ENCODE measurements at places on chromosomes 1 and 21. TPM values are rescaled to one million over a fixed set of nuclear protein-coding genes. Genes with fewer than 3 reads are reported as not detected.

GRCh38 chr1:219514728-219515127 is 98.2 kb downstream of the ZC3H11B start:
- H3K27me3 ChIP-seq, result no peaks in the 10 kb centered on the region
- H3K4me1 ChIP-seq, result no peaks in the 10 kb centered on the region
- DNase-seq, result no peak
- no peak overlapping the region for H3K4me3 ChIP-seq
- no peaks in the 10 kb centered on the region for H3K36me3 ChIP-seq

DNA sequence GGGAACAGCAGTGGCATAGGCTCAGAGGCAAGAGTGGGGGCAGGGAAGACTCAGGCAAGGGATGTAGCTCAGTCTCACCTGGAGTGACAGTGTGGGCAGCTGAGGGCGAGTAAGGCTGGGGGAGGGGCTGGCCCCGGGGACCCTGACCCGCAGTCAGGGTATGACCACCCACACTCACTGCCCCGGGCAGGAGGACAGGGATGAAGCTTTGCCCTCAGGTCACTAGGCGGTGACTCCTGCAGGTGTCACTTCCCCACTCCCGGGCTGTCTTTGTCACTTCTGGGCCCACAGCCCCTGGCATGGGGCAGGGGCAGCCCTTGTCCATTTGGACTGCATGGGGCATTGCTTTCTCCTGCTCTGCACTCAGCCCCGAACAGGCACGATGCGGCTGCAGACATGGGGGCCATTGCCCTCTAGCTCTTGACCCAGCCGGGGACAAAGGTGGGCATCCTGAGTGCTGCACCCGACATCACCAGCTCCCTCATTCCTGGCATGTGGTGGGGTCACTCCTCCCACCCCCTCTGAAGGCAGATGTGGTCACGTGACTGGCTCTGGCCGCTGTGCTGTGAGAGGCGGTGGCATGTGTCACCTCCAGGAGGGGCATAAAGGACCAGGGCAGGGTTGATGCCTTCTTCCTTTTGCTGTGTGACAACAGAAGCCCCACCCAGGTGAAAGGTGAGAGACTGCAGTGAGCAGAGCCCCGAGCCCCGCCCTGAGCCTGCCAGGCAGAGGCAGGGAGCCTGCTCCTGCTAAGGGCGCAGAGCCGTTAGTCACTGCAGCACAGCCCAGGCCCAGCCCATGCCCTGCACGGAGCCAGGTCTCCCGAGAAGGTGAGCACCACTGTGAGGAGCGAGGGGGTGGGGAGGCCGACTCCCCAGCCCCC is 66.0 kb downstream of the MATN1 start:
- H3K27ac ChIP-seq, result no peak overlapping the region
- no peaks in the 10 kb centered on the region for H3K36me3 ChIP-seq

GRCh38 chr1:83805921-83806320 is 193.0 kb downstream of the TTLL7 start:
- DNase-seq, result no peak
- no peak overlapping the region for H3K27ac ChIP-seq
- H3K4me1 ChIP-seq, result no peaks in the 10 kb centered on the region
- no peak overlapping the region for H3K4me3 ChIP-seq
- no peaks in the 10 kb centered on the region for H3K36me3 ChIP-seq

GRCh38 chr1:228919914-228920313 is 184.6 kb downstream of the RHOU start:
- no peak for DNase-seq
- H3K27me3 ChIP-seq, result no peaks in the 10 kb centered on the region

DNA sequence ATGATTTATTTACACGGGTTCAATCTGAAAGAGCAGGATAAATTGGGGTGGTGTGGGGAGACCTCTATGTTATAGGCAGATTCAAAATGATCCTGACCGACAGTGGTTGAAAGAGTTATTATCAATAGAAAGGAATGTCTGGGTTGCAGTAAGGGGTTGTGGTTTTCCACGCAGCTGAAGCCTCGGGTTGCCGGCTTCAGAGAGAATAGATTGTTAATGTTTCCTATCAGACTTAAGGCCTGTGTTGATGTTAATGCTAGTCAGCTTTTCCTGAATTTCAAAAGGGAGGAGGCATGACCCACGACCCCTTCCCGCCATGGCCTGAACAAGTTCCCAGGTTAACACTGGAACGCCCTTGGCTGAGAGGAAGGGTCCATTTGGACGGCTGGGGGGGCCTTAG is 2.2 kb upstream of the UBE2J2 start:
- peak overlapping the region; percentile 11 for H3K4me3 ChIP-seq
- no peaks in the 10 kb centered on the region for H3K27me3 ChIP-seq
- DNase-seq, result no peak
- peaks cover 16% of the 10 kb centered on the region for H3K4me1 ChIP-seq
- H3K36me3 ChIP-seq, result peaks cover 3% of the 10 kb centered on the region
- H3K27ac ChIP-seq, result peak overlapping the region; percentile 37

GRCh38 chr21:41682719-41683179 is 84.1 kb downstream of the RIPK4 start:
- H3K27me3 ChIP-seq, result peaks cover 15% of the 10 kb centered on the region
- DNase-seq, result no peak
- no peaks in the 10 kb centered on the region for H3K4me1 ChIP-seq
- no peak overlapping the region for H3K27ac ChIP-seq
- H3K4me3 ChIP-seq, result no peak overlapping the region
- no peaks in the 10 kb centered on the region for H3K36me3 ChIP-seq

DNA sequence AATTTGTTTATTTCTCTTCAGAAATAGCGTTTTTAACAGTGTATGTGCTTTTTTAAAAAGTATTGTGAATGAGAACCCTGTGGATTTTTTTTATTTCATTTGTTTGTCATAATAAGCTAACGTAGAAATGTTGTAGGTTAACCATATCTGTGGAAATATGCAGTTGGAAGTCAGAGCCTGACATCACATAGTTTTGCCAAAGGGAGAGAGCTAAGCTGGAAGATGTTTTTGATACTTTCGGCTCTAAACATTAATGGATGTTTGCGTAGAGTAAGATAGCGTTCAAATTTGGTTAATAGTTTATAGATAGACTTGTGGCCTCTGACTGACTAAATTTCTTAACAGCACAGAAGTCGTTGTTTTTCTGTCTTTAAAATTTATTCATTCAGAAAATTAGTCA is 47.4 kb upstream of the ANGPTL1 start:
- H3K27me3 ChIP-seq, result no peaks in the 10 kb centered on the region
- no peak for DNase-seq
- peaks cover 4% of the 10 kb centered on the region for H3K36me3 ChIP-seq
- H3K27ac ChIP-seq, result no peak overlapping the region
- H3K4me3 ChIP-seq, result no peak overlapping the region
- H3K4me1 ChIP-seq, result peaks cover 3% of the 10 kb centered on the region

GRCh38 chr1:14253676-14254075 is 344.8 kb upstream of the KAZN start:
- peaks cover 4% of the 10 kb centered on the region for H3K27me3 ChIP-seq
- DNase-seq, result no peak
- H3K4me1 ChIP-seq, result no peaks in the 10 kb centered on the region
- H3K27ac ChIP-seq, result no peak overlapping the region
- H3K36me3 ChIP-seq, result no peaks in the 10 kb centered on the region

- H3K27me3 ChIP-seq, result peaks cover 31% of the 10 kb centered on the region
- H3K4me1 ChIP-seq, result no peaks in the 10 kb centered on the region
- no peak for DNase-seq
- H3K36me3 ChIP-seq, result no peaks in the 10 kb centered on the region
- no peak overlapping the region for H3K4me3 ChIP-seq
These were observed 511.9 kb downstream of the PTPRC start for GRCh38 chr1:199150756-199151155.

DNA sequence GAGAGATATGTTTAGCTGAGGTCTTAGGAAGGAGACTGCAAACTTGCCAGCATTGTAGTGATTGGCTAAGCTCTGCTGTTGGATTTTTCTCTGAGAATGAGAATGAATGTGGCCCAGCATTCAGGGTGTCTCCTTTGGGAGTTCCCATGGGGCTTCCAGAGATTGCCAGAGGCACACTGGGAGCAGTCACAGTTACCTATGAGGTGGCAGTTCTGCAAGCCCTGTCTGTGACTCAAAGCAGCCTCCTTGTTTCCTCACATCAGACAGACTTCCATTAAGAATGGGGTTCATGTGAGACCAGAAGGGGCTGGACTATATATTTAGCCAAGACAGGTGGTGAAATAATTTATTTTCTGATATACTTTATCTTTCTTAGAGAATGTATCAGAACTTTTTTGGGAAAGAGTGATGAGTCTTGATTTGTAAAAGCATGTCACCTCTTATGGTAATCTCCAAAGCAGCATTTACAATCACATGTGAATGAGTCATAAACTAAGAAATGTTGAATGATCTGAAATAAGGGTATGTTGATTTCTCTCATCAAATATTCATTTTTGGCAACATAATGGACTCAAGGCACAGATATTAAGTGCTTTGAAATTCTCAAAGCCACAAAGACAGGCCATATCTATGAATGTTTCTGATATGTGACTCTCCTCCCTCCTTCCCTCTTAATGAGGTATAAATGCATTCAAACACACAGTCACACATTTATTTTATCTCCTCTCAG is 9.5 kb upstream of the SLC19A2 start:
- H3K36me3 ChIP-seq, result no peaks in the 10 kb centered on the region
- H3K4me3 ChIP-seq, result no peak overlapping the region
- H3K27me3 ChIP-seq, result peaks cover 3% of the 10 kb centered on the region
- H3K4me1 ChIP-seq, result peaks cover 8% of the 10 kb centered on the region
- DNase-seq, result no peak

DNA sequence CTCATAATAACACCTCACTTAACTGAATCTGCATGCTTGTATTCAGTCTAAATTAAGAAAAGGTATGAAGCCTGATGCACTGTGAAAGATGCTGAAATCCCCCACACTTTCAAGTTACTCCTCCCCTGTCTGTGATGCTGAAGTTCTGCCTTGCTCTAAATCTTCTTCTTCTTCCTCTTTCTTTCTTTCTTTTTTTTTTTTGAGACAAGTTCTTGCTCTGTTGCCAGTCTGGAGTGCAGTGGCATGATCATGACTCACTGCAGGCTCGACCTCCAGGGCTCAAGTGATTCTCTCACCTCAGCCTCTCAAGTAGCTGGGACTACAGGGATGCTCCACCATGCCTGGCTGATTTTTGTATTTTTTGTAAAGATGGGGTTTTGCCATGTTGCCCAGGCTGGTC is 231.0 kb upstream of the B3GALT2 start:
- peak overlapping the region; percentile 85 for H3K27ac ChIP-seq
- no peaks in the 10 kb centered on the region for H3K27me3 ChIP-seq
- H3K4me3 ChIP-seq, result peak overlapping the region; percentile 78
- peaks cover 28% of the 10 kb centered on the region for H3K4me1 ChIP-seq
- H3K36me3 ChIP-seq, result peaks cover 17% of the 10 kb centered on the region

GRCh38 chr1:235100194-235100772 is 28.4 kb downstream of the TOMM20 start:
- DNase-seq, result no peak
- H3K4me3 ChIP-seq, result no peak overlapping the region
- H3K27ac ChIP-seq, result no peak overlapping the region
- peaks cover 11% of the 10 kb centered on the region for H3K36me3 ChIP-seq

GRCh38 chr1:220271706-220272046 is 577 bp downstream of the RAB3GAP2 start:
- DNase-seq, result no peak
- H3K36me3 ChIP-seq, result peaks cover 17% of the 10 kb centered on the region
- no peak overlapping the region for H3K27ac ChIP-seq
- H3K27me3 ChIP-seq, result peaks cover under 1% of the 10 kb centered on the region
- H3K4me3 ChIP-seq, result no peak overlapping the region

DNA sequence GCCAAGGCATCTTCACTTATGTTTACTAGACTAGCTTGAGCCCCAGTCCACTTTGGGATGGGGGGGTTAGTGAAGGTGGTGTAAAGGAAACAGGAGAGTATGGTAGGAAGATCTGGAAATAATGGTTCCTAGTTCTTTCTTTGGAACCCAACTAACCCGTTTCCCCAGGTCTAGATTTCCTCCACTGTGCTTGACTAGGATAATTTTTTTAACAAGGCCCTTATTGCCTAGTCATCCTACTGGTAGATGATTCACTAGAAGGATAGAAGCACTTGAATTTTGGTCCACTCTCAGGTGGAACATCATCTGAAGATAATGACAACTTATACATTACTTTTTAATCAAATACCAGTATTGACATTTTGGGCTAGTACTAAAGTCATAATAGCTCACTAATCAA is 45.9 kb upstream of the MYOCOS start:
- H3K4me1 ChIP-seq, result peaks cover 4% of the 10 kb centered on the region
- H3K36me3 ChIP-seq, result peaks cover 33% of the 10 kb centered on the region
- DNase-seq, result no peak
- no peak overlapping the region for H3K27ac ChIP-seq
- H3K4me3 ChIP-seq, result no peak overlapping the region

- H3K27me3 ChIP-seq, result no peaks in the 10 kb centered on the region
- no peaks in the 10 kb centered on the region for H3K4me1 ChIP-seq
- peak; percentile 62 for DNase-seq
- H3K4me3 ChIP-seq, result no peak overlapping the region
These were observed 26.9 kb upstream of the LRRC3 start for GRCh38 chr21:44428281-44428960.

GRCh38 chr1:231515748-231516147 is 12.7 kb upstream of the TSNAX start:
- H3K36me3 ChIP-seq, result no peaks in the 10 kb centered on the region
- no peak overlapping the region for H3K27ac ChIP-seq
- H3K4me1 ChIP-seq, result no peaks in the 10 kb centered on the region
- peaks cover 19% of the 10 kb centered on the region for H3K27me3 ChIP-seq
- no peak overlapping the region for H3K4me3 ChIP-seq
- no peak for DNase-seq

- H3K4me3 ChIP-seq, result no peak overlapping the region
- no peak overlapping the region for H3K27ac ChIP-seq
- H3K36me3 ChIP-seq, result no peaks in the 10 kb centered on the region
- H3K27me3 ChIP-seq, result peaks cover 2% of the 10 kb centered on the region
- no peak for DNase-seq
These were observed 141.5 kb upstream of the VAMP3 start for GRCh38 chr1:7629465-7630195.

- H3K4me1 ChIP-seq, result no peaks in the 10 kb centered on the region
- H3K36me3 ChIP-seq, result peaks cover 31% of the 10 kb centered on the region
- H3K4me3 ChIP-seq, result no peak overlapping the region
- no peak overlapping the region for H3K27ac ChIP-seq
- H3K27me3 ChIP-seq, result no peaks in the 10 kb centered on the region
These were observed 36.5 kb upstream of the LRRC3 start for GRCh38 chr21:44418876-44419230.

The RNU5D-1 gene
- not detected for total RNA-seq

The CHI3L1 gene
- total RNA-seq, result 0.37 TPM

The CAP1 gene
- total RNA-seq, result 579 TPM

The CD247 gene
- 252 TPM for total RNA-seq

The TMEM201 gene
- total RNA-seq, result 16.1 TPM

The SPRR3 gene
- total RNA-seq, result not detected

The SMPDL3B gene
- 0.99 TPM for total RNA-seq

The ZNF593OS gene
- total RNA-seq, result not detected

The SLC39A1 gene
- 29.6 TPM for total RNA-seq
